ENCODE measurements at places on chromosomes 3 and 15.

- DNase-seq: no peak
Observed at GRCh38 chr15:25670025-25670554, 193.0 kb downstream of the ATP10A start.

DNA sequence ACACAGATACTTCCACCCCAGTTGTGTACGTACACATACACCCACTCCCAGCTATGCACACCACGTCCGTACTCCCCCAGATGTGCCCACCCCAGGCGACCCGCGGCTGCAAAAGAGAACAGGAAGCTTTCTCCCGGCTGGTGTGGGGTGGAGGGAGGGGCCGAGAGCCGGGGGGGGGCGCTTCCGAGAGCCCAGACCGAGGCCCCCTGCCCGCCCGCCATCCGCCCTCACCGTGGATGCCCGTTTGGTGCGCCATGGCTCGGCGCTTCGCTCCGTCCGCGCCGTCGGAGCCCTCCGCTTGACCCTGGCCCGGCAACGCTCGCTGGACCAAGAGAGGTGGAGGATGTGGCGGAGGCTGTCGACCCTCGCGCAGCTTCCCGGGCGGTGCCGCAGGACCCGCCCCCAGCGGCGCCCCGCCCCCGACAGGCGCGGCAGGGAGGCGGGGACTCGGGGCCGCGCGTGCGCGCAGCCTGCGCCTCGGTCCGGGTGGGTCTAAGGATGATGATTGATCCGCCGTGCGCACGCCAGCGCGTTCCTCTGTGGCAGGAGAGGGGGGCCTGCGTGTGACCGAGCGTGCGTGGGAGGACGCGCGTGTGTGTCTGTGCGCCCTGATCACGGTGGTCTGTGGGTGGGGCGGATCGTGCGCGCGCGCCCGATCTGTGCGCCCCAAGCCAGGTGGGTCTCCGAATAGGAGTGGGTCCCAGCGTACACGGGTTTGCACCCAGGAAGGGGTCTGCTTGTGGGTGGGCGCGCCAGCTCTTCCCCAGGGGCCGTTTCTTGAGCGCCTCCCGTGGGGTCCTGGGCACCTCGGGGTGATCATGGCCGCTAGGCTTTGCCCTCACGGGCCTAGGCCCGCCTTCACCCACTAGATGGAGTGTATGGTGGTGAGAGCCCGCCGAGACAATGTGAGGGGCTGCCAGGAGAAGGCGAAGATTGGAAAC is at the start of gene TWF2:
Gene TWF2 (minus strand): TSS at position 398 of the 941 bp plus-strand sequence. CDS start 142 bp downstream, at position 256.
- no peak for DNase-seq

- DNase-seq: no peak
Observed at GRCh38 chr15:47360305-47360704, 357.0 kb upstream of the SEMA6D start.

DNA sequence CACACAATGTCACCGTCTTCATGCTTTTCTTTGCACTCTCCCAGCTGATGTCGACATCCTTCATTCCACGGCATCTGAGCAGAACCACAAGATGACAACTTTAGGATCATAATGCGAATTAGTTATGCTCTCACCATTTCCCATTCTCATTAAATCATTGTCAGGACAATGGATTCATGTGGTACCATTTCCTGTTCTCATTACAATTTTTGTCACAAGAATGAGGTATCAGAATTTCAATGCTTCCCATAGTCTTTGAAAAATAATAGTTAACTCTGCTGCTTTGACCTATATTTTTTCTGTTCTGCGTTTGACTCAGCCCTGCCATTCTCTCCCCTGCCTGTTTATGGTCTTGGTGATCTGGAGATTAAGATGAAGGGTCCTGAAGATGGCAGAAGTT is 175.7 kb upstream of the MDFIC2 start:
- no peak for DNase-seq

- no peak for DNase-seq
Observed at GRCh38 chr15:27730868-27731267, 368.2 kb downstream of the OCA2 start.

DNA sequence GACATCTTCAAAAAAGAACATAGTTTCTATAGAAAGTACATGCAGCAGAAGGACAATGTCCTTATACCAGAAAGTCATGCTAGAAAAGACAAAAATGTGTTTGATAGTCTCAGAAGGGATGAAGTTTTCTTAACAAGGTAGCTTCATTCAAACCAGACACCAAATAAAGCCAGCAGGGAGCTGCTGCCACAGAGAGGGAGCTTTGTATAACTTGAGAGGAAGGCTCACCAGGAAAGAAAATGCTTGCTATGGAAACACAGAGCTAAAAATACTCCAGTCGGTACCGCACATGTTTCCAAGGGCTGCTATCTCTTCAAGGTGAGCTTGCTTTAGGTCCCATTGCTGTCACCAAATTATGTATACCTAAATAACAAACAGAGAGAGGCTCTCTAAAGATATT is 1074.8 kb upstream of the ALCAM start:
- DNase-seq: no peak

DNA sequence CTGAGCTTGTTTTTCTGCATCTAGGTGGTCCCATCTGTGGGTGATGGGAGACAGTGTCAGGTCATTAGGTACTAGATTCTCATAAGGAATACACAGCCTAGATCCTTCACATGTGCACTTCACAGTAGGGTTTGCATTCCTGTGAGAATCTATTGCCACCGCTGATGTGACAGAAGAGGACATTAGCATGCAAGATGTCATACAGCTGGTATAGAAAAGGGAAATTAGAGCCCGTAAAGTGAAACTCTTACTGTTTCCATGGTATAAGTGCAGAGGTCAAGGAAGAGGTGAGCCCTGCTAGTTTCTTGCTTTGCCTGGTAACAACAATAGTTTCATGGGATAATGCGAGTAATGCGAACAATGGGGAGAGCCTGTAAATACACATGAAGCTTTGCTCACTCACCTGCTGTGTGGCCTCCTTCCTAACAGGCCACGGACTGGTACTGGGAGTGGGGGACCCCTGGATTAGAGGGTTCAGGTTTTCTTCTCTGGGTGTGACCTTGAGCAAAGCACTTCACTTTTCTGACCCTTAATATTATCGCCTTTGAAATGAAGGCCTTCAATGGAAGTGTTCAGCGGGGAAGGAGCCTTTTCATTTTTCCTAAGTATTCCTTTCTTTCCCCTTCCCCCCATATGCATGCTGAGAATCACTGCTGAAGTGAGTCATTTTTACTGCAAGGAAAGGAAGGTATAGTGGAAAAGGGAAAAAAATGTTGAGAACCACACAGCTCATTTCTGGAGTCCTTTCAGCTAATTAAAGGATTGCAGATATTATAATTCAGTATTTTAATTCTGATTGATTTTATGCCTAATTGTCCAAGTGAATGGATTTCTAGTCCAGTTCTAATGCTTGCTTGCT is 286.4 kb downstream of the UBE2E2 start:
- no peak for DNase-seq

DNA sequence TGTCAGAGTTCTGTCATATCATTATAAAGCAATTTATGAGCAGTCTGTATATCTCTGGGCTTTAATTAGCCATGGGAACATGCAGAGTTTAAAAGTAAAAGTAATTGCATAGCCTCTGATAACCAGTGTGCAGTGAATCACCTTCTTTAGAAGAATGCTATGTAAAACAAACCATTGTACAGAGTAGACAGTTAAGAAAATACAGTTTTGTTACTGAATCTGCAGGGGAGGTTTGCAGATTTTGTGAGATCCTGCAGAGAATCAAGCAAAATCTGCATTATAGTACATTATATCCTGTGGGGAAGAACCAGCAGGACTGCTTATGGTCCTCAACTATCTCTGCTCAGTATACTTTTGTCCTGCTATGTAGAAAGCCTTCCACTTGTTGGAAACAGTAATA is 396.2 kb upstream of the NAALADL2 start:
- no peak for DNase-seq

- no peak for DNase-seq
Observed at GRCh38 chr15:56454836-56455235, 10.1 kb downstream of the MNS1 start.

GRCh38 chr15:34301058-34301457 is 36.5 kb downstream of the SLC12A6 start:
- no peak for DNase-seq

GRCh38 chr3:110562621-110563020 is 509.0 kb upstream of the NECTIN3 start:
- no peak for DNase-seq

GRCh38 chr3:106176734-106177133 is 307.9 kb upstream of the CBLB start:
- no peak for DNase-seq

DNA sequence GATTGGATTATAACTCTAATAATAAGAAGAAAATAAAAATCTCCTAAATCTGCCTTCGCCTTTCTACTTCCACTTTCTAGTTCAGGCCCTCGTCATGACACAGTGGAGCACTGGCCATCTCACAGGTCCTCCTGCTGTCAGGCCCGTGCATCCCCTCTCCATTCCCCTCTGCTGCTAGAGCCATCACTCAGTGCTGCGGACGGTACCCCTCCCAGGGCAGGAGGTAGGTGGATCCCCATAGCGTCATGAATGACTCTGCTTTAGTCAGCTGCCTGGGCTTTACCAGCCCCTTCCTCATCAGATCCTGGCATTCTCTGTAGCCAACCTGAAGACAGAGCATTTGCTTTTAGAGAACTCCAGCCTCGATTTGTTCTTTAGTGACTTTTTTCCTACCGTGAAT is 12.0 kb upstream of the PPP1R2 start:
- no peak for DNase-seq

DNA sequence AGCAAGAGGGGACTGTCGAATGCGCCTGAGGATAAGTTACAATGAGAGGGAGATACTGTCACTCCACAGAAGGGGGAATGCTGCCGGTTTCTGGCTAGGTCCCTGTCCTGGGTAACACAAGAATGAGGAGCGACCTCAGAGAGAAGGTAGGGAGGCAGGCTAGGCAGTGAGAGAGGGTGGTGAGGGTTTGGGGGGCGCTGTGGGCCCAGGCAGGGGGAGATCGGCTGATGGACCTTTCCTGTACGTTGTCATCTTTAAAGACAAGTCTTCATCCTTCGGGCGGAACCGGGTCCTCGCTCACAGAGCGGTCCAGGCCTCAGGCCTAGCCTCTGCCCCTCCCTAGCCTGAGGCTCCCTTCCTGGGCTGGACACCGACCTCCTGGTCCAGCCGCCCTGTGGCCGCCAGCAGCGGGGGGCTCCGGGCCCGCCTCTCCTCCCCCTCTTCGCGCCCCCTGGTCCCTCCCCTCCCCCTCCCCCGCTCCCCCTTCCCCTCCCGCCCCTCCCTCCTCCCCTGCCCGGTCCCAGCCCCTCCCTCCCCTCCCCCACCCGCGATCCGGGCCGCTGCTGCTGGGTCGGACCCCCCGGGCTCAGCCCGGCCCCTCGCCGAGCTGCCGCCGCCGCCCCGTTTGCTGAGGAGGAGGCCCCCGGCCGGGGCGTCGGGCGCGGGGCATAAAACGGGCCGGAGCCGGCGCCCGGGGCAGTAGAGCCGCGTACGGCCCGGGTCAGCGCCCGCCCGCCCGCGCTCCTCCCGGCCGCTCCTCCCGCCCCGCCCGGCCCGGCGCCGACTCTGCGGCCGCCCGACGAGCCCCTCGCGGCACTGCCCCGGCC is at the start of gene CHRD:
Gene CHRD (plus strand): TSS at position 697 of the 827 bp plus-strand sequence. CDS start 265 bp downstream, outside the sequence.
- no peak for DNase-seq

DNA sequence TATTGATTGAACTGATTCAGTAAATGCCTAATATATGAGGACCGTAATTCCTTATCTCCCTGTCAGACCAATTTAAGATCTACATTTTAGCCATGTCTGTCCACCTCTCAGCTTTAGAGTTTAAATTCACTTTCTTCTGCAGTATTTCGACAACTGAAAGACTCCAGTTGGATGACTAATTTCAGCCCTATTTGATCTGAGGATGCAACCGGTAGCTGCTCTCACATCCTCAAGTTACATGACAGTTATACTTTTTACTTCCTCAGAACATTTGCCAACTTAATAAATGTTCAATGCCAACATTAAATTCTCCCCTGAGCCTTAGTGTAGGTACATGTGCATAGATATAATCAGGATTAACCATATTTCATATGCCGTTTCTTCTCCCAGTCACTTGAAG is 2.5 kb upstream of the HHLA2 start:
- DNase-seq: no peak

- DNase-seq: no peak
Observed at GRCh38 chr3:13670292-13670691, 121.4 kb downstream of the FBLN2 start.

GRCh38 chr3:114034211-114034610 is 22.1 kb downstream of the CCDC191 start:
- DNase-seq: no peak

DNA sequence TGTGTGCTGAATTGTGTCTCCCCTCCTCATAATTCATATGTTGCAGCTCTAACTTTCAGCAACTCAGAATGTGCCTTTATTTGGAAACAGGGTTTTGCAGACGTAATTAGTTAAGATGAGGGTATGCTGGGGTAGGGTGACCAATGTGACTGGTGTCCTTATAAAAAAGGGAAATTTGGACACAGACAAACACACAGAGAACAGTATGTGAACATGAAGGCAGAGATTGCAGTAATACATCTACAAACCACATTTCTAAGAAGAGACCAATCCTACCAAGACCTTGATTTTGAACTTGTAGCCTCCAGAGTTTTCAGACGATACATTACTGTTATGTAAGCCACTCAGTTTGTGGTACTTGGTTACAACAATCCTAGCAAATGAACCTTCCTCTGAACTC is 817.8 kb downstream of the TUSC7 start:
- no peak for DNase-seq

DNA sequence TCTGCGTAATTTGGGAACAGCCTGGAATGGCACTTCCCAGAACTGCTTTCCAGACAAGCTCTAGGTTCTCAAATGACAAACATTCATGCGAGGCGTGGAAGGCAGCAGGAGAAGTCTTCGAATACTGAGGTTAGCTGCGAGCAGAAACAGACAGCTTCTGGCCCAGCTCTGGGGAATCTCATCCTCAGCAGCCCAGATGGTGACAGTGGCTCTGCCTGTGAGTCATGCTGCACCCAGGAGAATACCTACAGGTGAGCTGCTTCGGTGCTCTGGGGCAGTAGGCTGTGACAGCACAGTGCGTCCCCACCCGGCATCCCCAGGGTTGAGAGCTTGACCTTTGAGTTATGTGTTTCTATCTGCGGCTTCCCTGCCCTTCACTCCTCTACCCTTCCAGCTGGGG is 258.6 kb downstream of the KLF13 start:
- no peak for DNase-seq

GRCh38 chr15:89806559-89807550 is 7.8 kb downstream of the ANPEP start:
- DNase-seq: no peak

Data from esophagus squamous epithelium (tissue), 5 donors.